ENCODE measurements at places on chromosomes 2 and 18.

GRCh38 chr2:74702001-74702715 is 48.1 kb downstream of the SEMA4F start:
- H3K4me3 ChIP-seq, result no peak overlapping the region
- no peak overlapping the region for H3K27ac ChIP-seq
- H3K4me1 ChIP-seq, result no peaks in the 10 kb centered on the region
- H3K27me3 ChIP-seq, result no peaks in the 10 kb centered on the region
- DNase-seq, result no peak

- H3K27ac ChIP-seq, result no peak overlapping the region
- H3K4me1 ChIP-seq, result no peaks in the 10 kb centered on the region
- H3K4me3 ChIP-seq, result no peak overlapping the region
- DNase-seq, result no peak
- no peaks in the 10 kb centered on the region for H3K27me3 ChIP-seq
Observed at GRCh38 chr2:71103809-71104208, 26.2 kb downstream of the MCEE start.

DNA sequence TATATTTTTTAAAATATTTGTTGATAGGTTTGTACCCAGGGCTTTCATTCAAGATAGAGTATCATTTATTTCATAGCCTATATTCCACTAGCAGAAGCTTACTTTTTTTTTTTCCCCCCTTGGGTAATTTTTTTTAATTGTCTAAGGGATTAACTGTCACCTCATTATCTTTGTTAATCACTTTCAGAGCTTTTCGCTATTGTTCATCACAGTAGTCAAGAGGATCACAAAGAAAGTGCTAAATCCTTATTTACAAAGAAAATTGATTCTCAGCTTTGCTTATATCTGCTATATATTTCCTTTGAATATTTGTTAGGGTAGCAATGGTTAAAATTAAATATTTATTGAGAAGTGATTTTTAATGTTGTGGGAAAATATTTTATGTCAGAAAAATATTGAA is 59.0 kb downstream of the CAMKMT start:
- no peak overlapping the region for H3K4me3 ChIP-seq
- DNase-seq, result no peak
- no peaks in the 10 kb centered on the region for H3K27me3 ChIP-seq
- H3K4me1 ChIP-seq, result no peaks in the 10 kb centered on the region

DNA sequence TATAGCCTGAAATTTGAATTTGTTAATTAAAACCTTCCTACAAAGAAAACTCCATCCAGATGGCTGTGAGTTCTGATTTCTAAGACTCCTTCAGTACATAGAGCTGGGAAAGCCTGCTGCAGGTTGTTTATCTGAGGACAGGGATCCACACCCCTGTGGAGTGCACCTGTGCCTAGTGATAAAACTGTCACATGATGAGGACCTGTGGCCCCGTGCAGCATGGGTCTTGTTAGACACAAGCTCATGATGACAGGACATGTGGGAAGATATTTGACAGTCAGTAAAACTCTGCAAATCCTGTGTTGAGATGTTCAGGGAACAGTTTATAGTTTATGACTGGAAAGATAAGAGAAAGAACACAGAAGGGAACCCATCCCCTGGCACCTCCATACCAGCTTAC is 133.2 kb upstream of the TMEM18 start:
- DNase-seq, result no peak
- no peak overlapping the region for H3K27ac ChIP-seq
- no peak overlapping the region for H3K4me3 ChIP-seq

- H3K4me1 ChIP-seq, result no peaks in the 10 kb centered on the region
- H3K4me3 ChIP-seq, result no peak overlapping the region
- H3K27me3 ChIP-seq, result no peaks in the 10 kb centered on the region
- no peak for DNase-seq
- no peaks in the 10 kb centered on the region for H3K36me3 ChIP-seq
- H3K27ac ChIP-seq, result no peak overlapping the region
Observed at GRCh38 chr2:236086971-236087465, 81.2 kb downstream of the GBX2 start.

DNA sequence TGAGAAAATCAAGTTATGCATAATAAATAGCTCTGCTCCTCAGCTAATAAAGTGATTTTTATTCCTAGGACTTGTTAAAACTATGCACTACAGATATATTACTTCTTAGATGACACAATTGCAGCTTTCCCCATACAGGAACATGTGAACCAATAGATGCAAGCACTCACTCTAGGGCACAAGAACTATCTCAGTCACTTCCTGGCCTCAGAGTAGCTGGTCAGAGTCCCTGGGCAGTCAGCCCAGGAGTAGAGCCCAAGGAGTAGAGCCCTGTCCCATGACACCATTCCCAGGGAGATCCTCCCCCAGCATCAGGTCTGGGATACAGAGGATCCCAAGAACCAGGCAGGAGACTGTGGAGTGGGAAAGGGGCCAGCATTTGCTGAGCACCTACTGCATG is 2.7 kb downstream of the TNS1 start:
- H3K4me3 ChIP-seq, result no peak overlapping the region
- no peak overlapping the region for H3K27ac ChIP-seq
- no peaks in the 10 kb centered on the region for H3K36me3 ChIP-seq
- DNase-seq, result no peak

- H3K36me3 ChIP-seq, result no peaks in the 10 kb centered on the region
- no peaks in the 10 kb centered on the region for H3K4me1 ChIP-seq
- no peak overlapping the region for H3K4me3 ChIP-seq
Observed at GRCh38 chr2:58035352-58035751, 11.3 kb upstream of the VRK2 start.

DNA sequence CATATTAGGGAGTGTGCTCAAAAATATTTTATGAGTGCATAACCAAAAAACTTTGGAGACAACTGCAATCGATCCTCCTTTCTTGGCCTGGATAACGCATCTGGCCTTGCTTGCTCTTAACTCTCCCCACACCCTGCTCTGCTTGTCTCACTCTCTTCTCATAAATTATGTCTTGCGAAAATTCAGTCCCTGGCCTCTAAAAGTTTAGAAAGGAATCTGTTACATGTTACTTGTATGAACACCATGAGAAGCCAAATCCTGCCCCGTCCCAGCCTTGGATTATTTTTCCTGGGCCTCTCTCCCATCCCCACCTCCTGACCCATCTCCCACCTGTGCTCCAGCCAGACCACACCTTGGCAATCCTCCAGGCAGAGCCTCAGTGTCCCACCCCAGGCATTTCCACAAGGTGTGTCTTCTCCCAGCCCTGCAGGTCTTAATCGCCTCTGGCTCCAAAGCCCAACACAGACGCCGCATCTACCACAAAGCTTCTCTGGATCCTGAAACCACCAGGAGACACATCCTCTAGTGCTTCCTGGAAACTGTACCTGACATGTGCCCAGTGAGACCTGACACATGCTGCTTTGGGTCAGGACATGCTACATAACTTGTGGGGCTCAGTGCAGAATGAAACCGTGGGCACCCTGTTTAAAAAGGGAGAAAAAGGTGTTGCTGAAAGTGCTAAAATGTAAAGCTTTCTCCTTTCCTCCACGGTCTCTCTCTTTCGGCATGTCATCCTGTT is 99.6 kb upstream of the ST3GAL5 start:
- H3K27ac ChIP-seq, result no peak overlapping the region
- no peaks in the 10 kb centered on the region for H3K36me3 ChIP-seq
- peaks cover 2% of the 10 kb centered on the region for H3K4me1 ChIP-seq
- no peak for DNase-seq
- H3K27me3 ChIP-seq, result no peaks in the 10 kb centered on the region

GRCh38 chr2:69535817-69536241 is 98.6 kb upstream of the NFU1 start:
- no peak overlapping the region for H3K27ac ChIP-seq
- peaks cover 10% of the 10 kb centered on the region for H3K4me1 ChIP-seq
- peaks cover 22% of the 10 kb centered on the region for H3K36me3 ChIP-seq
- DNase-seq, result no peak
- H3K27me3 ChIP-seq, result no peaks in the 10 kb centered on the region

GRCh38 chr2:34332813-34333212 is 733.7 kb upstream of the FAM98A start:
- no peaks in the 10 kb centered on the region for H3K4me1 ChIP-seq
- no peaks in the 10 kb centered on the region for H3K27me3 ChIP-seq
